ENCODE measurements at places on chromosomes 16 and 17. TPM values are rescaled to one million over a fixed set of nuclear protein-coding genes. Genes with fewer than 3 reads are reported as not detected.

PMP22 gene
- total RNA-seq, result 20.9 TPM

TEKT1 gene
- not detected for total RNA-seq

SPATA32 gene
- not detected for total RNA-seq

MSLN gene
- not detected for total RNA-seq

GRAP gene
- total RNA-seq, result 63.0 TPM

GAN gene
- total RNA-seq, result 12.2 TPM

CACNG5 gene
- total RNA-seq, result not detected

EXOC3L1 gene
- total RNA-seq, result 28.3 TPM

CFAP97D1 gene
- total RNA-seq, result not detected

TPSAB1 gene
- total RNA-seq, result not detected

HS3ST4 gene
- total RNA-seq, result not detected

KRTAP4-6 gene
- not detected for total RNA-seq

SLFN11 gene
- 70.3 TPM for total RNA-seq

SLC16A13 gene
- 1.5 TPM for total RNA-seq

Measured in bladder microvascular endothelial cell (primary cell).